ENCODE measurements at places on chromosomes 1 and 21.

DNA sequence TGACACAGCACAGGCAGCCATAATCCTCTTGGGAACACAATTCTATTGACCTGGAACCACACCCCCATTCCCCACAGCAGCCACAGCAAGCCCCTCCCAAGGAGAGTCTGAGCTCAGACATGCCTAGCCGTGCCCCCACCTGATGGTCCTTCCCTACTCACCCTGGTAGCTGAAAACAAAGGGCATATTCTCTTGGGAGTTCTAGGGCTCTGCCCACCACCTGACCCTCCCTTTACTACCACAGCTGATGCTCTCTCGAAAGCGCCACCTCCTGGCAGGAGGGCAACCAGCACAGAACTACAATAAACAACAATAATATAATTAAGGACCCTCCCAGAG lies 184.8 kb upstream of the COA6 start:
- DNase-seq: no peak

GRCh38 chr1:165737196-165737595 lies 31.5 kb downstream of the TMCO1 start:
- no peak for DNase-seq

GRCh38 chr1:59261537-59261936 lies 35.4 kb upstream of the FGGY start:
- DNase-seq: no peak

DNA sequence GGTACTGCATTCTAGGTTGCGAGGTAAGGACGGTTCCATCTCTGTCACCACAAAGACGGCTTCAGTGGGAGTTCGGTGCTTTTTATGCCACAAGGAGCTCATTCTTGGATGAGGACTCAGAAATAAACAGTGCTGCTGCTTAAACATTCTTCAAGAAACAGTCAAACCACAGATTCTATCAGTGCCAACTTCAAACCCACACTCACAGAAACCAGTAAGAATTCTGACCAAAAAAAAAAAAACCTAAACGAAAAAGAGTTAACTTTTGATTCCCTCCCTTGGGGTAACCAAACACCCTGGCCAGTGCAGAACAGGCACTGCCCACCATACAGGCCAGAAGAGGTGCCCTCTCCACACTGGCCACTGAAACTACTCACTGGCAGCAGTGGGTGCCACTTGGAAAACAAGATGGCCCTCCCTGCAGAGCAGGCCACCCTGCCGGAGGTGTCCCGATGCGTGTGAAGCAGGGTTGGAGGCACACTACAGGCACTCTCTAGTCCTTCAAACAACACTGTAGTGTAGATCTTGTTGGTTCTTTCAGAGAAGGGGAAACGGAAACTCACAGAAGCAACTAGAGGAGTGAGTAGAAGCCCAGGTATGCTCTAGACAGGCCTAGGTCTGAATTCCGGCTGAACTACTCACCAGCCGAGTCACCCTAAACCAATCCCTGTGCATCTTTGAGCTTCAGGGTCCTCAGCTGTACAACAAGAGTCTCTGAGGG lies 87.3 kb upstream of the TLR5 start:
- no peak for DNase-seq

GRCh38 chr1:154198756-154199562 lies 7.1 kb upstream of the TPM3 start:
- DNase-seq: no peak

DNA sequence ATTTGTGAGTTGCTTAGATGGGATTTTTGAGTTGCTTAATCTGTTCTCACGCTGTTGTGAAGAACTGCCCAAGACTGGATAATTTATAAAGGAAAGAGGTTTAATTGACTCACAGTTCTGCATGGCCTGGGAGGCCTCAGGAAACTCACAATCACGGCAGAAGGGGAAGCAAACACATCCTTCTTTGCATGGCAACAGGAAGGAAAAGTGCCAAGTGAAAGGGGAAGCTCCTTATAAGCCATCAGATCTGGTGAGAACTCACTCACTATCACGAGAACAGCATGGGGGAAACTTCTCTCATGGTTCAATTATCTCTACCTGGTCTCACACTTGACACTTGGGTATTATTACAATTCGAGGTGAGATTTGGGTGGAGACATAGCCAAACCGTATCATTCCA lies 10.3 kb downstream of the CLIC6 start:
- DNase-seq: no peak

DNA sequence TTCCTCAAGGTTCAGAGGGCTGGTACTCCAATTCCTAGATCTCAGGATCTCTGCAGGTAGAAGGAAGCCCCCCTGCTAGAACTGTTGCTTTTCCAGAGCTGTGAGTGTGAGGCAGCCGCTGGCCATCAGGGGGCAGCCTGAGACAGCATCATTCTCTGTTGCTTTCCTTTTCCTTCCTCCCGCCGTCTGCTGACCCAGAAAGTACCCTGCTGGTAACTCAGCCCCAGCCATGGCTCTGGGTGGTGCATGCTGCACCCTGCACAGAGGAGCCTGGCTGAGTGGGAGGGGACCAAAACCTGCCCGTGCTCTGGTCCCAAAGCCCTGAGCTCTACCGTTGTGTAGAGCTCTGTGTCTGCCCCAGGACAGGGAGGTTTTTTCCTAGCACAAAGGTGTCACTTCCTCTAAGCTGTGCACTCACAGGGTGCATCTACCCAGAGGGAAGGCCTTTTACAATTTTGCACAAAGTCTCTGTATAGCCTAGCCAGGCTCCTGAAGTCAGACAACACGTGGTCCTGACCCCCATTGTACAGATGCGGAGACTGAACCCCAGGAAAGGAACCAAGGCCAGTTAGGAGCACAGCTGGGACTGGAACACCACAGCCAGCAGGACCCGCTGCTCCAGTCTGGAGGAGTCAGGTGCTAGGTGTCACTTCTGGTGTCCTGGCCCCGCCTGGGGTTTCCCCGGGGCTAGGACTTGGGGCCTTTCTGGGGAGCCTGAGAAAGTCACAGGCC lies 5.6 kb upstream of the FAM131C start:
- peak; percentile 49 for DNase-seq

DNA sequence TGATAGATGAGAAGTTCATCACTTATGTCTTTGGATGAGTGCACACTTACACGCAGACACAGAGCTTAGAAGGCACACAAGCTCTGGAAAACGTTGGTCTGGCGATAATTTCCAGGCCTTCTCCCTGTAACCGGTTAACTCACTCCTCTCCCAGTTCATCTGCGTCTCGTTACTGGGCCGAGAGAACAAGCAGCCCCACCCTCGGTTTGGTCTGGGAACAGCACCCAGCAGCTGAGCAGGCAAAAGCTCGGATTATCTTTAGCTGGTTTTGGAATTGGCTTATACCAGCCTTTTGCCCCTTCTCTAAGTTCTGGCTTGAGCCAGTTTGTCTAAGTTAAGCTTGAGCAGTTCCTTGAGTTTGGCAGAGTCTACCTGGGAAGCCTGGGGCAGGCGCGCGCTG lies 27.3 kb upstream of the COL6A1 start:
- DNase-seq: no peak

DNA sequence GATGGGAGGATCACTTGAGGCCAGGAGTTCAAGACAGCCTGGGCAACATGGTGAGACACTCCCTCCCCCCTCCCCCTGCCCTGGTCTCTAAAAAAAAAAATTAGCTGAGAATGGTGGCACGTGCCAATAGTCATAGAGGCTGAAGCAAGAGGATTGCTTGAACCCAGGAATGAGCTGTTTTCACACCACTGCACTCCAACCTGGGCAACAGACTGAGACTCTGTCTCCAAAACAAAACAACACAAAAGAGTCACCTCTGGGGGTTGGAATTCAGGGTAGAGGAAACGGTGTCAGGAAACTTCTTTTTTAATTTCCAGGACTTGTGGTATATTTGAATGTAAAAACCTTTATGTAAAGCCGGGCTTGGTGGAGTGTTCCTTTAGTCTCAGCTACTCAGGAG lies 43.2 kb downstream of the RHOU start:
- DNase-seq: no peak

GRCh38 chr21:39114871-39115575 lies 68.2 kb downstream of the PSMG1 start:
- no peak for DNase-seq

GRCh38 chr21:43273708-43274021 lies 104.9 kb downstream of the CRYAA start:
- no peak for DNase-seq

- DNase-seq: no peak
These were observed 149.4 kb upstream of the ZC3H12A start for GRCh38 chr1:37325010-37325409.

- DNase-seq: no peak
These were observed 134.6 kb downstream of the NPHP4 start for GRCh38 chr1:5857508-5858090.

DNA sequence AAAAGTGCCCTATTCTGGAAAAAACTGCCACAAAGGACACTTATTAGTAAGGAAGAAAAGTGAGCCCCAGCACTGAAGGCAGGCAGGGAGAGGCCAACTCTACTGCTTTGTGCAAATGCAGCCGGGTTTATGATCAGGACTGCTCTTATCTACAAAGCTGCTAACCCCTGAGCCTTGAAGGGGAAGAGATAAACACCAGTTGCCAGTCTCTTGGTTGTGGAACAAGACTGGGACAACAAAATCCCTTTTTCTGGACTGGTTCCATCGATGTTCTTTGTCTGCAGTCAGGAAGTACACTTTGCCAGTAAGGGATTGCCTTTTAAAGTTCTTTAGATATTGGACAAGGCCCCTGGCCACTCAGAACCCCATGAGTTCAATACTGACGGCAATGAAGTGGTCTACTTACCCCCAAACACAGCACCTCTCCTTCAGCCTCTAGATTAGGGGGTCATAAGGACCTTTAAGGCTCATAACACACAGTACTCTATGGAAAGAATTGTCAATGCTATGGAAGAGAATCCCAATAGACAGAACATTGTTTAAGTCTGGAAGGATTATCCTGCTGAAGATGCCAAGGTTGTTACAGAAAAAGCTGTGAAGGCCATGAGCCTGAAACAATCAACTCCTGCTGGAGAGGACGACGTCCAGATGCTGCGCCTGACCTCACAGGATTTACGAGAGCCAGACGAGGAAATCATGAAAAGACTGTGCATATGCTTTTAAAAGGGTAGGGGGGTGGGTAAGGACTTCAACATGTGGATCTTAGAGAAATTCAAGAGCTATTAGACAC lies 43.6 kb downstream of the GNB1 start:
- no peak for DNase-seq

- DNase-seq: no peak
These were observed 132.9 kb upstream of the RAB4A start for GRCh38 chr1:229138058-229138457.

- no peak for DNase-seq
These were observed 93.5 kb downstream of the TTLL7 start for GRCh38 chr1:83905315-83905907.

- DNase-seq: no peak
These were observed 84.7 kb upstream of the ZP4 start for GRCh38 chr1:237975376-237975775.

GRCh38 chr1:32255072-32256071 lies 4.3 kb downstream of the LCK start:
- DNase-seq: no peak

DNA sequence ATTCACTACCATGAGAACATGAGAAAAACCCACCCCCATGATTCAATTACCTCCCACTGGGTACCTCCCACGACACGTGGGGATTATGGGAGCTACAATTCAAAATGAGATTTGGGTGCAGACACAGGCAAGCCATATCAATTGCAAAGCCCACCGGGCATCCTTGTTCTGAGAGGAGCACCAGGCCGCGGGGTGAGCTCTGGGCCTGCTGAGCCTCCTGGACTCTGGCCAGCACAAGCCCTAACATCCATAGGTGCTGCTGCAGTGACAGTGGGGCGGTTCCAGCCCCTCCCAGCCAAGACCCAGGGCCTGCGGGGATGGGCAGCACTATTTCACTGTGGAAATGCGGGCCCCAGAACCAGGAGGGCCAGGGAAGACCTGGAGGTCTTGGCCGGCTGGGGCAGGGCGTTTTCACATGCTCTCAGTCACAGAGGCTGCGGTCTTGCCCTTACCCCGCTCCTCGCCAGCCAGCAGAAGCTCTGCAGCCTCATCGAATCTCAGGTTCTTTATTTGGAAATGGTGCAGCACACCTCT lies 103.8 kb downstream of the PCBP3 start:
- no peak for DNase-seq

- no peak for DNase-seq
These were observed 3.6 kb downstream of the FAM89A start for GRCh38 chr1:231036416-231036815.

DNA sequence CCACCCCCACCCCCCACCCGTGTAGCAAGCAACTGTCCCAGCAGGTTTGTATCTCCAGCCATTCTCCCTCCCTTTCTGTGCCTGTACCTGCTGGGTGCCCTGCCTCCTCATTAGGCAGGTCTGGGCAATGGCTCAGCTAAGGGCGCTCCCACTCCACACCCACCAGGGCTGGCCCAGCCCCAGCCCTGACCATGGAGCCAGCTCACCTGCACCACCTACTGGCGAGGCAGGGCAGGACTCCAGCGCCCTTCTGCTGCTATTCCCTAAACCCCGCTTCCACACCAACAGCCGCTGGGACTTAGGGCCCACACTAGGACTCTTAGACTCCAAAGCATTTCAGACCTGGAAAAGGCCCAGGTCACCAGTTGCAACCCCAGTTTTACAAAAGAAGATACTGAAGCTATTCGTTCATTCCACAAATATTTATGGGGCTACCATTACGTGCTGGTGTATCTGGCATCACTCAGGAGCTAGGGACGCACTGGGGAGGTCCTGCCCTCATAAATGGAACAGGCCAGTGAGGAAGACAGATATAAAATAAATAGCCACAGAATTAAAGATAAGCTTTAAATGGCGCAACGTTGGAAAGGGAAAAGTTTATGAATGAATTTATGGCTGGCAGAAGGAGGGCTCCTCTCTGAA lies 24.0 kb downstream of the PGLYRP3 start:
- no peak for DNase-seq

DNA sequence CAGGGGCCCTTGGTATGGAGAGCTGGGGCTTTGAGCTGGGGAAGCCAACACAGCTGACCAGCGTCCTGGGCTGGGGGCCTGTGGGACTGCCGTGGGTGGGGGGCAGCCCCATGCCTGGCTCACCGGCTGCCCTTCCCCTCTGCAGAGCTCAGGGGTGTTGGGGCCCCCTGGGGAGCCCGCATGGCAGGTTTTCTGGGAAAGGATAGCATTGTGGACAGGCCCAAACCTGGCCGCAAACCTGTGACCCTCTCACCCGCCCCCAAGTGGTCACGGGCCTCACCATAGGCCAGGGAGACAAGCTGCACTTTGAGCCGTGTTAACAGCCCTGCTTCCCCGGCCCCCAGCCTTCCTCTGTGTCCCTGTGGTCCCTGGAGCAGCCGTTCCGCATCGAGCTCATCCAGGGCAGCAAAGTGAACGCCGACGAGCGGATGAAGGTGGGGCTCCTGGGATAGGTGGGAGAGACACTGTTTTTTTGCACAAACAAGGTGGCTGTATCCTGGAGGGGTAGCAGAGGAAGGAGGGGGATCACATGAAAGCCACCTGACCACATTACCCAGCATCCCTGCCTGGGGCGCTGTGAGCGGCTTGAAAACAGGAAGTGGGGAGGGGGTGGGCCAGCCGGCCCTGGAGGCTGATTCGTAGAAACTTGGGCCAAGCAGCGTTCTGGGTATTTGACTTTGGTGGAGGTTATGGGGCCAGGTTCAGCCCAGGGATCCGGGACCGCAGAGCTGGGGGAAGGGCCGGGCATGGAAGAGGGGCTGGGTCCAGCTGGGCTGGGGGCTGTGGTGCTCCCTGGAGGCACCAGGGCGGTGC lies 65.9 kb downstream of the PIK3CD start:
- peak; percentile 90 for DNase-seq
